ENCODE measurements at places on chromosomes 5 and 9.

DNA sequence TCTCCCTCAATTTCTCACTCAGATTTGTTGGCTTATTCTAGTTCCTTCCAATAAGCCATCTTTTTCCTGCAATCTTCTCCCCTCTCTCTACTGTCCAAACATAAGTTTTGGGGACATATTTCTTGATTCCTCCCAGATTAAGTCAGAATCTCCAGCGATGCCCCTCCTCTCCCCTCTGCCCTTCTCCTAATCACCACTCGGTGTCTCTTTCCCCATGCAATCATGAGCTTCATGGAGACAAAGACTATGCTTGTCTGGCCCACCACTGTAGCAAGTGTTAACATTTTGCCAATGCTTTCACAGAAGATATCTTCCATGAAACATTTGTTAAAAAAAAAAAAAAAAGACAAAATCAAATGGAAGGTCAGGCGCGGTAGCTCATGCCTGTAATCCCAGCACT is 42.4 kb downstream of the PDE6A start:
- DNase-seq, result no peak

DNA sequence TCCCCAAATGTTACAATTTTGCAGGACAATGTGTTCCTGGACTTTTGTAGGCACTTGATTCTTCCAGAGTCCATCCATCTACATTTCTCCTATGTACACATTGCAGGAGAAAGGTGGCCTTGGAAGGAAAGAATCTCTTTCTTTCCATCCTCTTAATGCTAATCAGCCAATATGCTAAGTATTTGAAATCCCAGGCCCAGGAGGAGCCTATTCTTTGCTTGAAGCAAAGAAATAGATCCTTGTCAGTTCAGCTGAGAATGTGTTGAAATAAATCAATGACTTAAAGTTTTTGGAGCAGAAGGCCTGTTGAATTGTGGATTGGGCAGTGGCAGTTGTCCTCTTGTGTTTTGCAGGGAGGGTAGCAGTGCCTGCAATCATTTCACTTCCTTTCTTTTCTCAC is 113.3 kb downstream of the PTTG1 start:
- DNase-seq, result no peak

GRCh38 chr9:135255033-135255840 is 167.8 kb downstream of the OLFM1 start:
- DNase-seq, result no peak

- DNase-seq, result no peak
Observed at GRCh38 chr5:122237906-122238305, 74.1 kb upstream of the SNCAIP start.

DNA sequence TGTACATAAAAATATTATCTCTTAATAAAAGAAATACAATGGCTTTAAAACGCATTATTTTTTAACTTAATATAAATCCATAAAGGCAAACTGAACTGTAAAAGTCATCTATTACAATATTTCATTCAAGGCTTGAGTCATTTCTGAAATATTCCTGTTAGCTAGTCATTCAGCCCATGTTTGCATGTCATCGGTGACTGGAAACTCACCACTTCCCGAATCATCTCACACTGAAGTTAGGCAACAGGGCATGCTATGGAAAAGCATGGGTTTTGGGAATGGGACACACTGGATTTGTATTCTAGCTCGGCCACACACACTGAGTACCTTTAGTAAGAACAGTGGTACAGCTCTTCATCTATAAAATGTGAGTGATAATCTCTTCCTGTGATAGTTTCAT is 691.1 kb upstream of the C9orf72 start:
- no peak for DNase-seq

DNA sequence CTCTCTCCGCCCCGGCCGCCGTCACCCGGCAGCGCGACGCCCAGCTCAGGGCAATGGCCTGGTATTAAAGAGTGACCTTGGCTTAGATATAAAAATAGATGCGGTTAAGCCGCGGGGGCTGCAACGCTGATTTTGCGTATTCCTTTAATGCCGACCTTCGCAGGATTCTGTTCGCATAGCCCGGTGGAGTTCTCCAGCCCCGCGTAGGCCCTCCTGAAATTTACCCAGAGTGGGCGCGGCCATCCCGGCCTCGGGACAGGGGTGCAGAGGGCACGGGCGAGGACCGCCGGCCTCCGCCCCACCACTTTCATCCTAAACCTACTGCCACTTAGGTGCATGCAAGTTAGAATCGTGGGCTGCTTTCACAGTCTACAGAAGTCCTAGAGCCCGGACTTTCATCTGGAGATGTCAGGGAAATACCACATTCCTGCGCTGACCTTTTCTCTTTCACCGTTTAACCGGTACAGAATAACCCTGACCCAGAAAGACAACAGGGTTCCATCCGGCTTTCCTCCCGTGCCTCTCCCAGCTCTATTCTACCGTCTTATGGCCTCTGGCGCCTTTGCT is 492 bp upstream of the FAM169A start:
- DNase-seq, result peak; percentile 8

GRCh38 chr5:132261881-132262845 is 4.7 kb downstream of the PDLIM4 start:
- DNase-seq, result no peak

DNA sequence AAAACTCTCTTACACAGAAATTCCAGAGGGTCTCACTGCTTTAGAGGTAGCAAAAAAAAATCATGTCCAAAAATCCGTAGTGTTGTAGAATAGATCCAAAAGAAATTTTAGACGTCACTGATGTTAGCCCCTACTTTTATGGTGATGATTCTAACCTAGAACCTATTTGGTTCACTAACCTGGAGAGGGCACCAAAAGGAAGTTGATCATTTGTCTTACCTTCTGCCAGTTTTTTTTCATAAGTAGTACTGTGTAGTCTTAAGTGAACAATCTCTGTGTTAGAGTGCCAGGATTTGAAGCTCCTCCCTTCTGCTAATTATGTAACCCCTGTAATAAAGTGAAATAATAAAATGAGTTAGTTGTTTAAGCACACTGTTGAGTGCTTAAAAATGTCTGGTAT is 215.2 kb downstream of the SMARCA2 start:
- DNase-seq, result no peak

DNA sequence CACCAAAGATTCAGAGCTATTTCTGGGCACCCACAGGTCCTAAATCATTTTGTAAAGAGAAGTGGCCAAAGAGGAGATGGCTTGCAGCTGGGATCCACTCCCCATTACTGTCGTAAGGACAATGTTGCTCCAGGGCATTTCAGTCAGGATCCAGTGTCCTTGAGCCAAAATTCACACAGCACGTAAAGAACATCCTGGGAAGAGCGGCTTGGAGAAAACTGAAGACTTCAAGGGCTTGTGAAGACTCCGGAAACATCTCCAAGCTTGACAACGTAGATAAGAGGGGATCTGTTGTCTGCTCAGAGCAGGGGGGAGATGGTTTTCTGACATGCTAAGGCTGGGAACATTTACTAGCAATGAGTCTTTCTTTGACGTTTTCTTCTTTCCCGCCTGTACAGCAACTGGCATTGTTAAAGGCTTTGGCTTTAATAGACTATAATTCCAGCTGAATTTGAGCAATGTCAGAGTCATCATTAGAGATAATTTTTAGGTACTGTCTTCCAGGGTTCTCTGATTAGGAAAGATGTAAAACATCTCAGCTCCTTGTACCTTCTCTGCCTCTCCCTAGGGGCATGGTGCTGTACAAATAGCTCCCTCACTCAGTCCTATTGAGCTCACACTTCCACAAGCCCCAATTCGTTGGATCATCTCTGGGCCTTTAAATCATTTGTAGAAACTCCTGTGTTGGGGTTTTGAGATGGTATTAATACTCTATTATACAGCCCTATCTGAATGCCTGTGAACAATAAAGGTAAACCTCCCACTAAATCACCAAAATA is 39.7 kb downstream of the EGFLAM start:
- no peak for DNase-seq

GRCh38 chr9:110742741-110743371 is 74.3 kb downstream of the MUSK start:
- no peak for DNase-seq

- DNase-seq, result no peak
Observed at GRCh38 chr5:59571067-59571466, 322.5 kb downstream of the PDE4D start.

DNA sequence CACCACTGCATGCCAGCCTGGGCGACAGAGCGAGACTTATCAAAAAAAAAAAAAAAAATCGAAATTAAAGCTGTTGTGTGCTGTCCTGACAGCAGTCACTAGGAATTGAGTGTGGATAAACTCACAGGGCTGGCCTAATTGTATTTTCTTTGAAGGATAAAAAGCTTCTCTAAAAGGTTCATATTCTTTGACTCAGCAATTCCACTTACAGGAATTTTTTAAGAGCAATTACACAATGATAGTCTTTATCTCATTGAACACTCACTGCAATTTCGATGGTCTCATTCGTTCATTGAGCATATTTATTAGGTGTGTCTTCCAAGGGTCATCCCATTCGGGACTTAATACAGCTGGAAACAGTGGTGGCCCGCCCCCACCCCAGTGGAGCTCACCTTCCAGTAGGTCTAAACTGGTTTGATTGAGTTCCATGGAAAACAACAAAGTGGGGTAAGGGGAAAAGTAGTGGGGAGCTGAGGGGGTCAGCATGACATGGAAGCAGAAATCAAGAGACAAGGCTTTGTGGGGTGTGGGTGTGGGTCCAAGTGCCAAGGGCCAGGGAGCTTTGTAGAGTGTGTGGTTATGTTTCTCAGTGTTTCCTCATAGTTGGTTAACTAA is 6.7 kb downstream of the CDK9 start:
- no peak for DNase-seq

GRCh38 chr5:39485079-39485478 is 60.3 kb upstream of the DAB2 start:
- DNase-seq, result no peak

GRCh38 chr9:69076550-69076949 is 41.0 kb downstream of the FXN start:
- DNase-seq, result no peak

DNA sequence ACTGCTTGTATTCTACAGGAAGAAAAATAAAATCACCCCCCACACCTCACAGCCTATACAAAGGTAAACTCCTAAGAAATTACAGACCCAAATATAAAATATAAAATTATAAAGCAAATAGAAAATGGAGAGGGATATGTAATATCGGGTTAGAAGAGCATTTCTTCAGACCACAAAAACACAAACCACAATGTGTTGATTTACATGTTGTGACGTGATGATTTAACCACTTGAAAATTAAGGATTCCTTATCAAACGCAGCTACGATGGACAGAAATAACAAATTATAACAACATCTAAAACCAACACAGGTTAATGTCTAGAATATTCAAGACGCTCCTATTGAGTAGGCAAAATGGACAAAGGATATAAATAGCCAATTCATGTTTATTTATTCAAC is 26.3 kb downstream of the SSBP2 start:
- no peak for DNase-seq

DNA sequence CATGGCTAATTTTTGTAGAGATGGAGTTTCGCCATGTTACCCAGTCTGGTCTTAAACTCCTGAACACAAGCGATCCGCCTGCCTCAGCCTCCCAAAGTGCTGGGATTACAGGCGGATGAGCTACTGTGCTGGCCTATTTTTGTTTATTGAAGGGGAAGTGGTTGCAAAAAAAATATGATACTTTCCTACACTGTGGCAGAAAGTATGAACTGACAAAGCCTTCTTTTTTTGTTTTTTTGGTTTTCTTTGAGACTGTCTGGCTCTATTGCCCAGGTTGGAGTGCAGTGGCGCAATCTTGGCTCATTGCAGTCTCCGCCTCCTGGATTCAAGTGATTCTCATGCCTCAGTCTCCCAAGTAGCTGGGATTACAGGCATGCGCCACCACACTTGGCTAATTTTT is 50.9 kb downstream of the OSTF1 start:
- DNase-seq, result no peak

DNA sequence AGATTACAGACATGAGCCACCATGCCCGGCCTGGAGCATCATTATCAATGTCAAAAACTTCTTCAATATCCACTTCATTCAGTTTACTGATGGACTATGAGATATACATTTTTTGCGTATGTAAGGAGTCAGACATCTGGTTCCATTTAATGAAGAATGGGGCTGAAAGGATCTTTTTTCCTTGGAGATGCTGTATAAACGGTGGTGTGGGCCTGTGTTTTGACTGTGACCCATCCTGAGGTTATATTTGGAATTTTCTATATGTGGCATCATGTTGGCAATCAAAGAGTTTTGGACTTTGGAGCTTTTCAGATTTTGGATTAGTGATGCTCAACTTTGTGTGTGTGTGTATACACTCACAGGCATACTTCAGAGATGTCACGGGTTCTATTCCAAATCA is 85.7 kb upstream of the FBXL17 start:
- DNase-seq, result no peak

DNA sequence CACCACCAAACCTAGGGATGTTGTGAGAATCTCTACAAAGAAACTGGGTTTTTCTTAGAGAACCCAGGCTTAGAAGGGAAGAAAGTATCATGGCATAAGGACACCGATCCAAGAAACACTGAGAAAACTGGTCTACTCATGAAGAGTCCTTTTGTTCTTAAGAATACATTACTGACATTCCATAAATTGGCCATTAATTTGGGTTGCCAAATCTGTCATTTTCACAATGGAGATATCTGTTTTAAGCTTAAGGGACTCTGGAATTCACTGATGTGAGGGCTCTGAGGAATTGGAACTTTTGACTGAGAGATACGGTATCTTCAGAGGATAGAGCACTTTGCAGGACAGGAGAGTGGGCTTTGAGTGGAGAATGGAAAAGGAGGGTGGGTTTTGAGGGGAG is 315.3 kb upstream of the ZNF608 start:
- DNase-seq, result no peak

DNA sequence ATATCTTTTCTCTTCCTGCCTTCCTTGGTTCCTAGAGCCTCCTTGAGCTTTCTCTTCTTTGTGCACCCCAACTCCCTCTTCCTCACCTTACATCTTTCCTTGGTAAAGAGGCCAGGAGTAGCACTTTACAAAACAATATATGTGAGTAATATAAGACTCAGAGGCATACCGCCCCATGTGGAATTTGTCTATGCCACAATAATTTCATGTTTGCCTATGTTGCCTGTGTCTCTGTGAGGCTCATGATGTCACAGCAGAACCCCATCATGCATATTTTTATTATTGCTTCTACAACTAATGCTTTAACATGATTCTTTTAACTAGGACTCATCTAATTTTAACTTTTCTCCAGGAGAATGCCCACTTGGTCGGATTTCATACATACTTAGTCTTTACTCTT is 15.0 kb upstream of the LVRN start:
- no peak for DNase-seq

- no peak for DNase-seq
Observed at GRCh38 chr9:77820293-77820954, 172.3 kb upstream of the GNA14 start.

- DNase-seq, result no peak
Observed at GRCh38 chr9:73742412-73742811, 590.7 kb downstream of the ANXA1 start.

DNA sequence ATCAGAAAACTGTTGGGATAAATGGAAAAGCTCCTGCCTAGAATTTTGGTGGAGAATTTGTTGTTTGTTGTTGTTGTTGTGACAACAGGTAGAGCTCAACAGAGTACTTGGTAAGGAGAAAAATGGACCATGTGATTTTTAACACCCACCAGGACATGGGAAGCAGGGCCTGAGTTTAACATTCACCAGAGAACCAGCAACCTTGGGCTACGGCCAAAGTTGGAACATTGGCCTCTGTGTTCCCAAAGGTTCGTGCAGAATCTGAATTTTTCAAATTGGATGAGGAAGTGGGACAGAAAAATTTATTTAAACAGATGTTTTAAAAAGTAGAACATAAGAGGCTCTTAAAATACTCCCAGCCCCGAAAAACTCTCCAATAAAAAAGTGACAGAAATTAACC is 127.0 kb downstream of the GNA14 start:
- no peak for DNase-seq

GRCh38 chr9:126704157-126704891 is 90.6 kb downstream of the LMX1B start:
- DNase-seq, result no peak

- DNase-seq, result peak; percentile 38
Observed at GRCh38 chr5:148957591-148958202, 105.2 kb downstream of the SH3TC2 start.

Data from stimulated activated CD4-positive, alpha-beta T cell treated with anti-CD3 and anti-CD28 coated beads, Interleukin-12 subunit alpha, Interleukin-12 subunit beta, amount 100 ng/mL, for 24 hours (primary cell).